ENCODE measurements at places on chromosomes 11 and 22.

DNA sequence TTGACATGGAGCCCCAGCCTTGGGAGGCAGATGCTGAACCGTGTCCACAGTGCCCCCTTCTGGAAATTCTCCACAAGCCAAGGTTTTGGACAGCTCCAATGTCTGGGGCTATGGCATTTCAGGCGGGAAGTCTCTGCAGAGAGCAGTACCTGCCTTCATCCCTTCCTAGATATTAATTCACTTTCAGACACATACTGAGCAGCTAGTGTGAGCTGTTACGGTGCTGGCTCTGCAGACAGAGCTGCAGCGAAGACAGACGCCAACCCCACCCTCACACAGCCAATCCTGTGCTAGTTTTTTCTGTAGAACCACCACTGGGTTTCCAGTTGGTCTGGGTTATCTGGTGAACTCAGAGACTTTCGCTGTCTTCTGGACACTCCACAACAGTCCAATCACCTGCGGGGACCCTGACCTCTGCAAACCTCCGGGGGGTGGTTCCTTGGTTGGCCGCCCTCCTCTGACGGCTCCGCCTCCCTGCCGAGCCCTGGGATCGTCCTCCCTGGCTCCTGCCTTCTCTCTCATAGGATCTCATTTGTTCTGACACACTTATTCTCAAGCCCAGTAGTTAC, 9.1 kb downstream of the LMF2 start:
- DNase-seq = no peak

GRCh38 chr22:43228330-43228729, 41.4 kb upstream of the TTLL12 start:
- no peak for DNase-seq

- peak; percentile 66 for DNase-seq
Measured at GRCh38 chr11:134515081-134515960, 103.3 kb upstream of the B3GAT1 start.

DNA sequence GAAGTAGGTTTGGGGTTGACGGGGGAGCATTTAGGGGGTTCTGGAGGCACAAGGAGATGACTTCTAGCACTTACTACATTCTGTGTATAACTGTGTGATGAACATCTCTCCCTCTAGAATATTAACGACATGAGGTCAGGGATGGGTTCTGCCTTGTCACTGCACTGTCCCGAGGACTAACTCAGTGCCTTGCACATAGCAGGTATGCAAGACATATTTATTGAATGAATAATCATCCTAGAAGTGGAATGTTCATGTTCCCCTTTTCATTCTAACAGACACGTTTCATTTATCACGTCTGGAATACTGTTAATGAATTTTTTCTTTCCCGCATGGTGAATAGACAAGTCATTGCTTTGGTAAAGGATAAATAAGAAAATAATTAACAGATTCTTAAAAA, 12.6 kb downstream of the SYT13 start:
- no peak for DNase-seq

DNA sequence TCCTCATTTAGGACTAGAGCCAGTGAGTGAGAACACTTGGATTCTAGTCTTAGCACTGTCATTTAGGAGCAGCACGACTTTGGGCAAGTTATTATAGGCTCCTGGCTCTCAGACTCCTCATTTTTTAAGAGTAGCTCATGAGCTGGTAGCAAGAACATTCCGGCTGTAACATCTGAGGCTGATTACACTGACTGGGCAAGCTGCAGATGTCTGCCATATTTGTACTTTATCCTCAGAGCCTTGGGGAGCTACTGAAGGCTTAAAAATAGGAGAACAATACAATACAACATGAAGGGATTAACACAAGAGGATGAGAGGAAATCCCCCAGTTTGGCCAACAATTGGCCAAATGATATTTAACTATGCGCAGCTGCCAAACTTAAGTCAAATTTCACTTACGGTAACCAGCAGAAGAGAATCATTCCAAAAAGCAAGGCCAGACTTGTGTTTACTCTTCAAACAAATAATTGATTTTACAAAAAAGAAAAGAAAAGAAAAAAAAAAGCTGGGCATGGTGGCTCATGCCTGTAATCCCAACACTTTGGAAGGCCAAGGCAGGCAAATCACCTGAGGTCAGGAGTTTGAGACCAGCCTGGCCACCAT, 113.1 kb upstream of the ARHGAP42 start:
- no peak for DNase-seq

DNA sequence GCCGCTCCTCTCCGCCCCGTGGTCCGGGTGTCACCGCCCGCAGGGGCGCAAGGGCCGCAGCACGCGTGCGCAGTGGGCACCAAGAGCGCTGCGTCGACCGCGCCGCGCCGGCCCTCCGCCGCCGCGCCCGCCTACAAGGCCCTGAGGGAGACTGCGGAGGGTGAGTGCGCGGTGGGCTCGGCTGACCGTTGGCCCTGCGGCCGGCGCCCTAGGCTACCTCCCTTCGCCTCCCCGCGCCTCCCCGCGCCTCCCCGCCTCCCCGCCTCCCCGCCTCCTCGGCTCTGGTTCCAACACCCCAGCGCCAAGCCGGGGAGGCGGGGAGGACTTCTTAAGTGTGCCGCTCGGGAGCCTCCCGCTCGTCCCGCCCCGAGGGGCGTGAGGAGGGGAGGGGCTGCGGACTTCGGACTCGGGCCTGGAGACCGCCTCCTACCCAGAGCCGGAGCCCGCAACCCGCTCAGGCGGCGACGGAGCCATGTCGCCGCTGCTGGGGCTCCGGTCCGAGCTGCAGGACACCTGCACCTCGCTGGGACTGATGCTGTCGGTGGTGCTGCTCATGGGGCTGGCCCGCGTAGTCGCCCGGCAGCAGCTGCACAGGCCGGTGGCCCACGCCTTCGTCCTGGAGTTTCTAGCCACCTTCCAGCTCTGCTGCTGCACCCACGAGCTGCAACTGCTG, at the start of gene AQP11:
Gene AQP11, plus strand, starts transcription at position 433 of the 673 bp plus-strand sequence. Its CDS starts 40 bp downstream, at position 473.
- peak; percentile 93 for DNase-seq

DNA sequence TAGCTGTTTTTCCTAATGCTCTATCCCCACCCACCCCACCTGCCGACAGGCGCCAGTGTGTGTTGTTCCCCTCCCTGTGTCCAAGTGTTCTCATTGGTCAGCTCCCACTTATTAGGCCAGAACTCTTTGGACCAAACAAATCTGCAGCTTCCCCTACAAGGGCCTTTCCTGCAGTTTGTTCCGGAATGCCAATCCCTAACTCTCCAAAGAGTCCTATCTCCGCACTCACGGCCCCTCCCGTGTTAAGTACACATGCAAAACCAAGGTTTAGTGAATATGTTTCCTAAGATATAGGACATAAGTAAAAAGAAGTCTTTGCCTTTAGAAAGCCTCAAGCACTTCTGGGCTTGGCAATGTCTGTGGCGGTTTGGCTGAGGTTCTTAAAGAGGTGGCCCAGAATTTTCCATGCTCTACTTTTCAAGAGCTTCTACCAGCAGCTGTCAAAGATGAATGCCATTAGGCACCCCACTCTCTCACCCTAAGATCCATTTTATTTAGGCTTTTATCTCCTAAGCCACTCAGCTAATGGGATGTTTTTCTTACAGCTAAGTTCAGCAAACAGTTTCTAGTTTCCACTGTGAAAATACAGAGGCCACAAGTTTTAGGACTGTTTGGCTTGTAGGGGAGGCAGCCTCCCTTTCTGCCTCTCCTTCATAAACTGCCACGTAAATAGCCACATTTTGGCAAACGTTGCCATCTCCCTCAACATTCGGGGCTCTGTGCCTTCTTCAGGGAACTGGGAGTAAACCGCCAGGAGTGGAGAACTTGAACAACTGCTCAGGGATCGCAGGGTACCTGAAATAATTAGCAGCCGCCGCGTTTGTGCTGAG, 1.6 kb downstream of the CD59 start:
- DNase-seq = no peak

- DNase-seq = no peak
Measured at GRCh38 chr11:122430490-122430889, 225.0 kb upstream of the UBASH3B start.

DNA sequence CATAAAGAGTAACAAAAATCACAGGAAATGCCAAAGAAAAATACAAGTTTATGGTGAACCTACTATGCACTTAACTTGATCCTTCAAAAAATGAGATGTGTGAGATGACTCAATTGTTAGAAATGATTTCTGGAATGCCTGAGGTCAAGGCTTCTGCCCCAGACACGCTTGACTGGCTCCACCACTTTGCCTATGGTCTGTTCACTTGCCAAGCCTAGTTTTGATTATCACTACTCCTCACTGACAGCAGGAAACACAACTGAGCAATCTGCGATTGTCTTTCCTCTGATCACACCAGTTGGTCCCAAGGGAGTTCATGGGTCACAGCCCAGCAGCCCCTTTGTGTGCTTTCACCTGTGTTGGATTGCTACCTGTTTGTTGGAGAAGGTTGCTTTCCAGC, 20.6 kb upstream of the PRDM10 start:
- no peak for DNase-seq

DNA sequence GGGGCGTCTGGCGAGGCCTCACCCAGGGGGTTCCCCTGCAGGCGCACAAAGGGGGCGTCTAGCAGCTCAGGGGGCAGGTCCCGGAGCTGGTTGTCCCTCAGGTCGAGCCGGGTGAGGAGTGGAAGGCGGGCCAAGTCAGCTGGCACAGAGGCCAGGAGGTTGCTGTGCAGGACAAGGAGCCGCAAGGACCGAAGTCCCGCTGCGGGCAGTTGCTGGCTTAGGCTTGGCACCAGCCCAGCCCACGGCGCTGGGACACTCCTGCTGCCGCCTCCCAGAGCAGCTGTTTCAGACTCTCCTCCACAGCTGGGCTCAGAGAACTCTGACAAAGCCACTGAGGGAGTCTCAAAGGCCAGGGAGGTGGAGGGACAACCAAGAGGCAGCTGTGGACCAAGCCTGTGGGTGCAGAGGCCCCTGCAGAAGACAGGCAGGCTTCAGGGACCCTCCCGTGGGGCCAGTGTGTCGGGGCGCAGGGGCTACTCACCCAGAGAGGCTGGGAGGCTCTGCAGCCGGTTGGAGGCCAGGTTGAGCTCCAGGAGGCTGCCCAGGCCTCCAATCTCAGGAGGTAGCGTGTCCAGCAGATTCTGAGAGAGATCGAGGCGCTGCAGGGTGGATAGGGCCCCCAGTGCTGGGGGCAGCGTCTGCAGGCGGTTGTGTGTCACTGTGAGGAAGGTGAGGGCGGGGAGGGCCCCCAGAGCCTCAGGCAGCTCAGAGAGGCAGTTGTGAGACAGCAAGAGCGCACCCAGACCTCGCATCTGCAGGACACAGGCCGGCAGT, 2.2 kb downstream of the PIDD1 start:
- DNase-seq = no peak

GRCh38 chr11:102760344-102761035, 19.9 kb downstream of the MMP10 start:
- no peak for DNase-seq

DNA sequence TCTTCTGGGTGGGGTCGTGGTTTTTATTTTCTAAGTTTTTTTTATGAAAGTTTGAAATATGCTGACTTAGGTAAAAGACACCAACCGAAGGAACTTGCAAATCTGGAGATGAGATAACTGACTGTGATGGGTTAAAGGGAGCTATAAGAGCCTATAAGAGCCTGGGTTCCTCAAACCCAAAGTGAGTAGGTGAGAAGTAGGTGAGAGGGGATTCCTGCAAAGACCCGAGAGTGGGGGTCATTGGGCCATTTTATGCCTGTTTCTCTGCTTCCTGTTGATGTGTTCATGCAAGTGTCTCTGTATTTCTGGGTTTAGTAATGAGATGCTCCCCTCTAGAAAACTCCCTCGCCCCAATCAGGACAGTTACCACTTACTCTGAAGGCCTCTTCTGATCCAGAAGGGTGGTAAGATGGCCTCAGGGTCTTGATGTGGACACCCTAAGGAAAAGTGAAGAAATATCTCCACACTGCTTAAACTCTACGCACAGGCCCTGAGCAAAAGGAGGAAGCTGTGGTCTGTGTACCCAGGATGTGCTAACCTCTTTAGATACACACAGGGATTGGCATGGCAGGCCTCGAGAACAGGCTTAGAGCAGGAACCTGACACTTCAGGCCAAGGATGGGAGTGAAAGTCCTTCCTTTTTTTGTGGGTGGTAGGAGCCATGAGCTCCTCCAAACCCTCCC, 1.8 kb downstream of the FLI1 start:
- peak; percentile 80 for DNase-seq

DNA sequence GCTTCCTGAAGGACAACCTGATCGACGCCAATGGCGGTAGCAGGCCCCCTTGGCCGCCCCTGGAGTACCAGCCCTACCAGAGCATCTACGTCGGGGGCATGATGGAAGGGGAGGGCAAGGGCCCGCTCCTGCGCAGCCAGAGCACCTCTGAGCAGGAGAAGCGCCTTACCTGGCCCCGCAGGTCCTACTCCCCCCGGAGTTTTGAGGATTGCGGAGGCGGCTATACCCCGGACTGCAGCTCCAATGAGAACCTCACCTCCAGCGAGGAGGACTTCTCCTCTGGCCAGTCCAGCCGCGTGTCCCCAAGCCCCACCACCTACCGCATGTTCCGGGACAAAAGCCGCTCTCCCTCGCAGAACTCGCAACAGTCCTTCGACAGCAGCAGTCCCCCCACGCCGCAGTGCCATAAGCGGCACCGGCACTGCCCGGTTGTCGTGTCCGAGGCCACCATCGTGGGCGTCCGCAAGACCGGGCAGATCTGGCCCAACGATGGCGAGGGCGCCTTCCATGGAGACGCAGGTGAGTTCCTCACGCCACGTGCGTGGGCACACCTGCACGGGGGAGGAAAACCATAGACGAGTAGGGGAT, 1.5 kb downstream of the BCR start:
- DNase-seq = no peak

GRCh38 chr11:123481640-123482039, 51.6 kb downstream of the GRAMD1B start:
- DNase-seq = no peak

DNA sequence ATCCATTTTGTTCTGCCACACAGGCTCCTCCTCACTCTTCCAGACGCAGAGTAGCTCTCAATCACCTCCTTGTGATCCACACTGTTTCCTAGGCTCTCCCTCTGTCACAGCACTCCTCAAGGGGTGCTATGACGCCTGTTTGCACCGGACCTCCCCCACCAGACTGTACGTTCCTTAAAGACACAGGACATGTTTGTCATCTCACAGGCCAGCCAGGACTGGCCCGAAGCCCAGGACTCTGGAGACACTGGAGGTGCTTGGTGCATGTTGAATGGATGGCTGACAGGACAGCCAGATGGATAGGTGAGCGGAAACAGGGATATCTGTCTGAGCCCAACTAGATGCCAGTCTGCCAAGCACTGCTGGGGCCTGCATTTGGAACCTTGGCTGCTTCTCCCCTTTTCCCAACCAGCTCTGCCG, 13.6 kb downstream of the PLA2G6 start:
- no peak for DNase-seq

GRCh38 chr11:63940786-63941185, 2.0 kb downstream of the NAA40 start:
- DNase-seq = no peak

DNA sequence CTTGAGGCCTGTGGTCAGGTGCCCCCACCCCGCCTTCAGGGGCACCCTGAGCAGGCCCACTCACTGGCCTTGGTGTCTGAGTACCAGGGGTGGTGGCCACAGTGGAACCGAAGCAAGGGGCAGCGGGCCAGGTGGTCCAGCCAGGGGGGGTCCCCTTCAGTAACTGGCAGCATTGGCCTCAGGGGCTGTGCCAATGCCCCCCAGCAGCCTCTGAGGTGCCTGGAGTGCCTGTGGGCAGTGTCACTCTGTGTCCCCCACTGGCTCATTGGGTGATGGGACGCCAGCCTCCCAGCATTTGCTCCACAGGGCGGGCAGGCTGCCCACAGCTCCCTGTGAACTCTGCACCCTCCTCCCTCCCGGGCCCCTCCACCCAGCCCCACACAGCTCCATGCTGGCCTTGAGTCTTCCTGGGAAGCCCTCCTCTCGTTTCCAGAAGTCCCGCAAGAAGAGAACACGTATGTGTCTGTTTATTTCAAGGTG, 29.5 kb upstream of the CARS1 start:
- no peak for DNase-seq

All from posterior vena cava (tissue), 2 donors.